ENCODE measurements at places on chromosomes 3 and 15.

DNA sequence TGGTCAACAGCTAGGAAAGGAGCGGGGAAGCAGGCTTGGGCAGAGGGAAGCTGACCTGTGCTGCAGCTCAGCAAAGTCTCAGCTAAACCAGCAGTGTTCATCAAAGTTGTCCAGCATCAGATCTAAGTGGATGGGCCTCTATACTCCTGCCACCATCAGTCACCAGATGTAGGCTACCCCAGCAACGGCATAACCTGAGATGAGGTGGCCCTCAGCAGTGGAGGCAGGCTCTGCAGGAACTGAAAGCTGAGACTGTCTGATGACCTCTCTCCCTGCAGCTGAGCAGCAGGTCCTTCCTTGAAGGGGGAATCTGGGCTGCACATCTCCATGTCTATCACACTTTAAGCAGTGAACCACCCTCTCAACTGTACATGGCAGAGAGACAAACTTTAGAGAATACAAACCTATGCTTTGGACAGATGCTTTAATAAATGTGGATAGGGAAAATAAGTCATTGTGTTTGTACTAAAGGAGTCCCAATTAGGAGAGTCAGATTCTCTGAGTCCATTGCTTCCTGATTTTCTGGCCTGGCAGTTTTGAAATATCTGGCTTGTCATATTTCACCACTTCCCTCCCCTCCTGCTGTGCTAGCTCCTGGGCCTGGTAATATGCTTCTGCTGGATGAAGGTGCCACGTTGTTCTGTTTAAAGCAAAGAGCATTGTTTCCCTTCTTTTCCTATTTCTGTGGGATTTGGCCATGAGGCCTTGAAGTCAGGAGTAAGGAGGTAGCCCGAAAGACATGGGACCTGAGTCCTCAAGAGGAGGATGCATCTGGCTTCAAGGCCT lies 11.1 kb upstream of the PSTPIP1 start:
- DNase-seq, result no peak

- DNase-seq, result no peak
Observed at GRCh38 chr3:3646934-3647333, 152.3 kb upstream of the LRRN1 start.

GRCh38 chr3:14093831-14094230 lies 30.8 kb downstream of the CHCHD4 start:
- DNase-seq, result no peak

DNA sequence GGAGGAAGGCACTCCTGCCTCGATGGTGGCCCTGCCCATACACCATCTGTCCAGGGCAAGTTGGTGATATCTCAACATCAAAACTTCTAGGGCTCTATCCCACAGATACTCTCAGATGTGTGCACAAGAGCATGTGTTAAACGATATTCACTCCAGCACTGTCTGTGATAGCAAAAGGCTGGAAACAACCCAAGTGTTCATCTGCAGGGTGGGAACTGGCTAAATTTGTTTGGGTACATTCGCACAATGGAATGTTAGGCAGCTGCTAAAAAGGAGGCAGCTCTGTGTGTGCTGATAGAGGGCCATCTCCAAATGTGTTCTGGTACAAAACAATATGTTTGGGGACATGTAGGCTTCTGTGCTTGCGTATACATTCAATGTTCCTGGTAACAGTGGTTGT lies 19.8 kb downstream of the IGDCC4 start:
- no peak for DNase-seq

DNA sequence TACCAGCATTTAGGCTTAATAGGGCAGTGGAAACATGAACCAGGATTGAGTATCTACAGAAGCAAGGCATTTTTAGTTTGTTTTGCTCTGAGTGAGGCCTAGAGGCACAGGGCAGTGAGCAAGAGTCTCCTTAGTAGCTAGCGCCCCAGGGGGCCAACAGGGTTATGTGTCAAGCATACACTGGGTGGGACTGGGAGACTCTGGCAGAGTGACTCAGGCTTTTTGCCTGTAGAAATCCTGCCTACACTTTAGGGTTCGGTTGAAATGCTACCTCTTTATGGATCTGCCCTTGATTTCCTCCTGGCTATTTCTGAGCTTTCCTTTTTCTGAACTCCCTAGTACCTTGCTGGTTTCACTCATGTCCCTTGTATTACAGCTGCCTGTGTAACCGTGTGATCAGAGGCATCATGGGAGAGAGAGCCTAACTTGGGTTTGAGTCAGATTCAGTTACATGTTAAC lies 72.2 kb downstream of the TOP2B start:
- no peak for DNase-seq

DNA sequence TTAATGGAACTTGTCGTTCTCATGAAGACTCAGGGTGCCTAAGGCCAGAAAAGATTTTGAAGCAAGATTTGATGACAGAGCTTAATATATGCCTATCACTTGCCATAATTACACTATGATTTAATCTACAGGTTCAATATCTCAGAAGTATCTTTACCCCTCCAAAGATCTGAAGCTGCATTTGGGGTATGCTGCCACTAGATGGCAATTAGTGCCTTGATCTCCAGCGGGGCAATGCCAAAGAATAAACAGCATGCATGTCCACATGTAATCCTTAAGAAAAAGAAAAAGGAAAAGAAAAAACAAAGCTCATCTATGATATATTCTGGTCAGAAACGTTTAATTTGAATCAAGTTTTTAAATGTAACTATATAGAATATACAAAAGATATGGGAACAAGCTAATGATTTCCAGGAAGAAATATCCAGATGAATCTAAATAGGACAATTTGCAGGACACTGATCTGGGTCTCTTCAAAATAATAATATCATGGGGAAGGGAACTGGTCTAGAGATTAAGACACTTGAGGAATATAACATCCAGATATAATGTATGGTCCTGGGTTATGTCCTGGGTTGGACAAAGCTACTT lies 55.0 kb upstream of the SOX14 start:
- no peak for DNase-seq

DNA sequence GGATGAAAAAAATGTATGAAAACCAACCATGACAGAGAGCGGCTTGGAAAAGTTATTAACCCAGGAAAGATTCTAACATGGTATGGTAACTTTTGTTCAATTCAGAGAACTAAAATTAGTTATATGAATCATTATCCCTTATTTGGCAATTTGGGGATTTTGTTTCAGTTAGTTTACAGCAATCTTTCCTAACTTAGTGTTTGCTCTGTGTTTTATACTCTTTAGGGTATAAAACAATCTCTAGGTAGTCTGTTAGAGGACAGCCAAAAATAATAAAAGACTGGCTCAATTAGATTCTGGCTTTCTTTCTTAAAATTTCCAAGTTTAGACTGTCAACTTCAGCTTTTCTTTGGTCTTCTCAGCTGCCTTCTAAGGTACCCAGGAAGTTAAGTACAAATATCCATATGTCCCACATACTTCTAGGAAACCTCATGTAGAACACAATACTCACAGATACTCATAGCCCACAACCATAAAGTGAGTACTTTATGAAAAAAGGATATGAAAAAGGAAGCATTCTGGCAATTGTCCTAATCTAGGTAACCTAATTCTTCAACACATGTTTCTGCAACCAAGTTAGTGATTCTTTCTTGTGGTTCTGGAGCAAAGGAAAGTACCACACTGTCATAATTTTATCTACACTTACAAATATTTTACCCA lies 849.3 kb downstream of the ROBO1 start:
- DNase-seq, result no peak

DNA sequence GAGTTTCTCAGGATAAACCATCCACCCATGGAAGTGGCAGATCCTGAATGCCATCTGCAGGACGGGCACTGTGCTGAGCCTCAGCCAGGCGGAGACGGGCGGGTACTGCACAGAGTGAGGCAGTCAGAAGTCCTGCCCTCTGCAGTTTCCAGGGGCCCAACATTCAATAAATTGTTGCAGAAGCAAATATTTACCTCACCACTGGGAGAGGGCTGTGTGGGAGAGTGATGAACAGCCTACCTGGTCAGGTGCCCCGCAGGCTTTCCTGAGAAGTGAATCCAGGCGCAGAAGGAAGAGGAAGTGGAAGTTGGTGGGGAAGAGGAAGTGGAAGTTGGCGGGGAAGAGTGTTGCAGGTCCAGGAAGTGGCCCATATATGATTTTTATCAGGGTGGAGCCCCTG lies 100.8 kb downstream of the SLCO3A1 start:
- no peak for DNase-seq

- peak; percentile 38 for DNase-seq
Observed at GRCh38 chr3:129112308-129113052, 9.1 kb downstream of the RAB43 start.

GRCh38 chr15:68470049-68470742 lies 38.2 kb upstream of the ITGA11 start:
- DNase-seq, result no peak

DNA sequence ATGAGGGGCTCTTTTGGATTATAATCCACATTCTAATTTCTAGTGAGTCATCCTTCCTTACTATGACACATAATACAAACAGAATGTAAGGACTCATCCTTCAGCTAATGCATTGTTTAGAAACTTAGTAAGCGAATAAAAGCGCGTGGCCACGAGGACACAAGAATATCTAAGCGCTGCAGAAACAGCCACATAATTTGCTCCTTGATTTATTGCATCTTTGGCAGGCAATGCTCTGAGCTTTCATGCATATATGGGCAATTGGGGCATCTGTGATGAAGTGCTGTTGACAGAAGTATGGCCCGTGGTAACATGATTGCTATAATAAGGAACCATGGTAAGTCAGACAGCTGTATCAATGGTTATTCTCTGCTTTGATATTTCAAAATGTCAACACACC lies 191.3 kb upstream of the ZNF385D start:
- no peak for DNase-seq

- DNase-seq, result no peak
Observed at GRCh38 chr3:24551626-24552025, 57.0 kb upstream of the THRB start.

GRCh38 chr3:134059035-134059601 lies 29.4 kb upstream of the SLCO2A1 start:
- no peak for DNase-seq

Measured in activated T-cell treated with anti-CD3 and anti-CD28 coated beads for 48 hours (primary cell).